ENCODE measurements at places on chromosomes 1 and 21.

GRCh38 chr1:103144681-103145080 is 36.4 kb upstream of the COL11A1 start:
- no peaks in the 10 kb centered on the region for H3K36me3 ChIP-seq
- no peak for DNase-seq
- no peaks in the 10 kb centered on the region for H3K27me3 ChIP-seq
- no peak overlapping the region for H3K27ac ChIP-seq

DNA sequence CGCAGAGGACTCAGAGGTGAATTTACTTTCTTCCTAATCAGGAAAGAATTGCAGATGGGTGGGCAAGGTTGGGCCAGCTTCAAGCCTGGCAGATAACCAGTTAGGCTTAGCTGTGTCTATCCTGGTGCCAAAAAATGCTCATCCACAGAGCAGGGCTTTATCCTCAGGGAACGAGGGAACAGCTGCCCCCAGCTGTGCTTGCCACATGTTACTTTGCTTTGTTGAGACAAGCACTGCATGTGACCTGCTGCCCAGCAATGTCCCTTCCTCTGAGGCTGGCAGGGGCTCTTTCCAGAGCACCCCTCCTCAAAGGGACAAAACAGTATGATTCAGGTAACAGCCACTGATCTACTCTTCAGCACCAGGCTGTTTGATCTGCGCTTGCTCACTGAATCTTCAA is 505.1 kb upstream of the USP24 start:
- H3K4me1 ChIP-seq, result no peaks in the 10 kb centered on the region
- DNase-seq, result no peak
- H3K27ac ChIP-seq, result no peak overlapping the region
- H3K4me3 ChIP-seq, result no peak overlapping the region
- peaks cover 22% of the 10 kb centered on the region for H3K27me3 ChIP-seq

- H3K36me3 ChIP-seq, result no peaks in the 10 kb centered on the region
- no peaks in the 10 kb centered on the region for H3K4me1 ChIP-seq
- H3K27ac ChIP-seq, result no peak overlapping the region
- no peaks in the 10 kb centered on the region for H3K27me3 ChIP-seq
- no peak overlapping the region for H3K4me3 ChIP-seq
Observed at GRCh38 chr1:178684542-178685000, 40.5 kb upstream of the RALGPS2 start.

DNA sequence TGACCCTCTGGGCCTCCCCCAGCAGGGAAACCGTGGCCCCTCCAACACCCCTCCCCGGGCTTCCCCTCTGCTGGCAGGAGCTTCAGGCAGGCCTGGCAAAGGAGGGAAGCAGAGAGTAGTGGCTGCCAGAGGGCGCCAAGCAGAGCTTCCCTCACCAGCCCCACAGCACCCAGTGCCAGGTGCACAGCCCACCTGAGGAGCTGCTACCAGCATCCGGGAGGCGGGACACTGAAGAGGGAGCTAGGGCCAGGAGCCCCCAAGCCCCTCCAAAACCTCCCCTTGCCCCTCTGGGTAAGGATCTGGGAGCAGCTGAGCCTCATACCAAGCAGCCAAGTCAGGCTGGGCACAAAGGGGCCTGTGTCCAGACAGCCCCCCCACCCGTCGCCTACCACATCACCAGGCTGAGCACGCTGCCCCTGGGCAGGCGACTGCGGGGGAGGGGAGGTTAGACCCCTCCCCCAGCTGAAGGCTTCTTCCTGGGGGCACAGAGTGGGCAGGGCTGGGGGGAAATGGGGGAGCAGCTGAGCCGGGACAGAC is 19.6 kb downstream of the CCDC24 start:
- H3K27me3 ChIP-seq, result peaks cover 23% of the 10 kb centered on the region
- DNase-seq, result no peak
- no peak overlapping the region for H3K4me3 ChIP-seq
- H3K36me3 ChIP-seq, result no peaks in the 10 kb centered on the region
- no peaks in the 10 kb centered on the region for H3K4me1 ChIP-seq
- H3K27ac ChIP-seq, result no peak overlapping the region

GRCh38 chr1:21762022-21762404 is 20.9 kb downstream of the USP48 start:
- peaks cover 60% of the 10 kb centered on the region for H3K4me1 ChIP-seq
- H3K27ac ChIP-seq, result no peak overlapping the region
- peaks cover 5% of the 10 kb centered on the region for H3K36me3 ChIP-seq
- no peak for DNase-seq
- H3K27me3 ChIP-seq, result no peaks in the 10 kb centered on the region

DNA sequence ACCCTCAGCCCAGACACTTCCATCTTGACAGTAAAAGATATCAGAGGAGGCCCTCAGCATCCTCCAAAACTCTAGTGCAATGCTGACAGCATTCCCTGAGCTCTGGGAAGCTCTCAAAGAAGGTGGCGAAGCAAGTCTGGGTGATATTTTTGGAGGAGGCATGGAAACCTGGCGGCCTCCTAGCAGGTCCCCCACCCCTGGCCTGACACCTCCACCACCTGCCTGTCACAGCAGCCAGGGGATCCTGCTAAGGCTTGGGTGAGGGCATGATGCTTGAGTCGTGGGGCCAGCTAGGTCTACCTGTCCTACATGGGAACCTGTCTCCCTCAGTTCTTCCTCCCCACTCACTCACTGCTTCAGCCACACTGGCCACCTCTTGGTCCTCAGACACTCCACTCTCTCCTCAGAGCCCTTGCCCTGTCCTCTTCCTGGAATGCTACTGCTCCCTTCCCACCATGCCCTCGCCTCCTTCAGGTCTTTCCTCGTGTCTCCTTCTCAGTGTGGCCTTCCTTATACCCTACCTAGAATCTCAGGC is 8.5 kb downstream of the DHRS3 start:
- H3K36me3 ChIP-seq, result peaks cover 9% of the 10 kb centered on the region
- no peak overlapping the region for H3K4me3 ChIP-seq
- H3K4me1 ChIP-seq, result peaks cover 60% of the 10 kb centered on the region
- peak overlapping the region; percentile 73 for H3K27ac ChIP-seq
- no peaks in the 10 kb centered on the region for H3K27me3 ChIP-seq
- DNase-seq, result no peak

GRCh38 chr1:43073490-43074230 is 98.4 kb downstream of the EBNA1BP2 start:
- no peak overlapping the region for H3K27ac ChIP-seq
- no peaks in the 10 kb centered on the region for H3K27me3 ChIP-seq
- peaks cover 5% of the 10 kb centered on the region for H3K4me1 ChIP-seq
- H3K36me3 ChIP-seq, result peaks cover 2% of the 10 kb centered on the region

- no peak for DNase-seq
- peak overlapping the region; percentile 83 for H3K4me3 ChIP-seq
- H3K27ac ChIP-seq, result no peak overlapping the region
- peaks cover 9% of the 10 kb centered on the region for H3K36me3 ChIP-seq
Observed at GRCh38 chr1:1274299-1274930, 761 bp upstream of the UBE2J2 start.

GRCh38 chr21:45029298-45029947 is 45.0 kb upstream of the ADARB1 start:
- no peak overlapping the region for H3K4me3 ChIP-seq
- no peaks in the 10 kb centered on the region for H3K36me3 ChIP-seq
- DNase-seq, result no peak
- H3K27ac ChIP-seq, result no peak overlapping the region
- peaks cover 43% of the 10 kb centered on the region for H3K27me3 ChIP-seq

GRCh38 chr1:200873671-200874397 is 1.1 kb downstream of the GPR25 start:
- H3K36me3 ChIP-seq, result peaks cover 2% of the 10 kb centered on the region
- peaks cover 27% of the 10 kb centered on the region for H3K27me3 ChIP-seq
- no peak for DNase-seq
- H3K27ac ChIP-seq, result no peak overlapping the region

DNA sequence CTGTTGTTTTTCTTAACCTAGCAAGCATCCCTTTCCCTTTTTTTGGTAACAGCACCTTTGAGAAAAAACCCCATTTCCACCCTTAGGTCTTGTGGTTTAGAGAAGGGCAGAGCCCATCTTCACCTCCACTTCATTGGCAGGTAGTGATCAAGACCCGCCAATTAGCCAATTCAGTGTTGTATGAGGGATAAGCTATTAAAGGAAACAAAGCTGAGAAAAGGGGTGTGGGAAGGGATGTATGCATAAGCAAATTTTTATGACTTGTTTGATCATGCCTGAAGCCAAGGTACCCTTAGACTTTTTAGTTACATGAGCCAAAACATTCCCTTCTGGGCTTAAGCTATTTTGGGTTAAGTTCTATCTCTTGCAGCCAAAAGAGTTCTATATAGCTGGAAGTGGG is 3.6 kb upstream of the ZNF697 start:
- no peak overlapping the region for H3K27ac ChIP-seq
- no peak for DNase-seq
- H3K36me3 ChIP-seq, result no peaks in the 10 kb centered on the region

GRCh38 chr1:76293831-76294230 is 219.3 kb downstream of the ST6GALNAC3 start:
- H3K4me1 ChIP-seq, result peaks cover 50% of the 10 kb centered on the region
- H3K27me3 ChIP-seq, result no peaks in the 10 kb centered on the region
- no peak for DNase-seq
- H3K4me3 ChIP-seq, result peak overlapping the region; percentile 13
- peak overlapping the region; percentile 17 for H3K27ac ChIP-seq
- H3K36me3 ChIP-seq, result no peaks in the 10 kb centered on the region

GRCh38 chr1:236748268-236748870 is 46.7 kb upstream of the MTR start:
- peaks cover 66% of the 10 kb centered on the region for H3K27me3 ChIP-seq
- no peak for DNase-seq
- H3K4me1 ChIP-seq, result no peaks in the 10 kb centered on the region
- peaks cover 1% of the 10 kb centered on the region for H3K36me3 ChIP-seq

- no peaks in the 10 kb centered on the region for H3K27me3 ChIP-seq
- peaks cover 1% of the 10 kb centered on the region for H3K36me3 ChIP-seq
- DNase-seq, result no peak
- H3K27ac ChIP-seq, result no peak overlapping the region
- peaks cover 4% of the 10 kb centered on the region for H3K4me1 ChIP-seq
Observed at GRCh38 chr1:53549287-53549686, 90.1 kb downstream of the DMRTB1 start.

GRCh38 chr1:175130649-175131045 is 61.9 kb downstream of the KIAA0040 start:
- DNase-seq, result no peak
- no peak overlapping the region for H3K4me3 ChIP-seq
- no peak overlapping the region for H3K27ac ChIP-seq
- H3K27me3 ChIP-seq, result peaks cover 28% of the 10 kb centered on the region

GRCh38 chr1:12475101-12475500 is 142.9 kb downstream of the DHRS3 start:
- H3K36me3 ChIP-seq, result peaks cover 7% of the 10 kb centered on the region
- H3K27me3 ChIP-seq, result no peaks in the 10 kb centered on the region
- no peak overlapping the region for H3K27ac ChIP-seq
- peaks cover 78% of the 10 kb centered on the region for H3K4me1 ChIP-seq
- H3K4me3 ChIP-seq, result no peak overlapping the region
- DNase-seq, result no peak

DNA sequence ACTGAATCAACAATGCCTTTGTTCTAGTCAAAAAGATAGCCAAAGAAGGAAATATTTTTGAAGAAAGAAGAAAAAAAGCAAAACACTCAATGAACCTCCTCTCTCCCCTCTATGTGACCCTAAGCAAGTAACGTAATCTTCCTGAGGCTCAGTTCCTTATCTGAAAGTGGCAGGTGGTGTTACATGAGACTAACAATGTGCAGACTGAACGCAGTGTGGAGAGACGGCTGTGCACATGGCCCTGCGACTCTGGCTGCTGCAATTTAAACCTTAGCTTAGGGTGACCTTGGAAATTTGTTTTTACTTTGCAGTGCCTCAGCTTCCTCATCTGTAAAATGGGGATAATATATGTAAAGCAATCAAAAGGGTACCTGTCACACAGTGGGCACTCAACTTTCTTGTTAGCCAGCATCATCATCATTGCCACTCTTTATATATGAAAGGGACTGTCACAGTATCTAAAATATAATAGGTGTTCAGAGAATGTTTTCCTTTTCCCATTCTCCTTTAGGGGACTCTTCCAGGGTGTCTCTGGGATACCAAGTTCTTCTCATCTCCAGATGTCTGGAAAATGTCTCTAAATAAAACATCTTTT is 100.1 kb upstream of the JUN start:
- no peaks in the 10 kb centered on the region for H3K36me3 ChIP-seq
- H3K4me3 ChIP-seq, result no peak overlapping the region
- no peak for DNase-seq
- H3K27ac ChIP-seq, result no peak overlapping the region

DNA sequence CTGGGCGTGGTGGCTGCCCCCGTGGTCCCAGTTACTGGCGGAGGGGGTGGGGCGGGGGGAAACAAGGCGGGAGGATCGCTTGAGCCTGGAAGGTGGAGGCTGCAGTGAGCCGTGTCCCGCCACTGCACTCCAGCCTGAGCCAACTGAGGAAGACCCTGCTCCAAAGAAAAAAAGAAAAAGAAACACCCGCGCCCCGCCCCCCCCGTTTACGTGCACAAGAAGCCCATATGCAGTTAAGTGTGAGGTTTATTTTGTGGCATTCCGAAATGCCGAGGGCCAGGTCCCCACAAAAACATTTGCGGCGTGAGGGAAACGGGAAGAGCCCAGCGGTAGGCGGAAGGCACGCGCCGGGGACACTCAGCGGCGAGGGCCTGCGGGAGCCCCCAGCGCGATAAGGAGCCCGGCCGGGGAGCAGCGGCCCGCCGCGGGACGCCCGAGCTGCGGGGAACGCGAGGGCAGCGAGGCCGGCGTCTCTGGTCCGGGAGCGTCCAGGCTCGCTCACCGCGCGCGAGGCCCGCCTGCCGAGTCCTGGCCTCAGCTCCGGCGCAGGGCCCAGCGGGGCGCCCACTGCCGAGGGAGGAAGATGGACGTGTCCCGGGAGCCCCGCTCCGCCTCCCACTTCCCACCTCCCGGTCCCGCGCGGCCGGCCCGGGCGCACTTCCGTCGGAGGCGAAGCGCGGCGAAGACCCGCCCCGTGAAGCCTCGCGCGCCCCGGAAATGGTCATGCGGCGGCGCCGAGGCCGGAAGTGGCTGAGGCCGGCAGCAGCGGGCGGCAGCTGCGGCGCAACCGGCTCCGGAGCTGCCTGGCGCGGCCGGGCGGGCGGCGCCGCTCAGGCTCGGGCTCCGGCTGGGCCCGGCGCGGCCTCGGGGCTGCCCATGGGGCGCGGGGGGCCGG is at the start of gene TRAPPC10:
TRAPPC10 (plus strand) TSS at position 731 of the 895 bp plus-strand sequence. CDS start 185 bp downstream, outside the sequence.
- no peaks in the 10 kb centered on the region for H3K27me3 ChIP-seq
- DNase-seq, result peak; percentile 52
- H3K27ac ChIP-seq, result peak within 1 kb of the TSS; percentile 92
- H3K36me3 ChIP-seq, result peaks cover 16% of the 10 kb centered on the region
- peaks cover 53% of the 10 kb centered on the region for H3K4me1 ChIP-seq
- peak within 1 kb of the TSS; percentile 94 for H3K4me3 ChIP-seq

DNA sequence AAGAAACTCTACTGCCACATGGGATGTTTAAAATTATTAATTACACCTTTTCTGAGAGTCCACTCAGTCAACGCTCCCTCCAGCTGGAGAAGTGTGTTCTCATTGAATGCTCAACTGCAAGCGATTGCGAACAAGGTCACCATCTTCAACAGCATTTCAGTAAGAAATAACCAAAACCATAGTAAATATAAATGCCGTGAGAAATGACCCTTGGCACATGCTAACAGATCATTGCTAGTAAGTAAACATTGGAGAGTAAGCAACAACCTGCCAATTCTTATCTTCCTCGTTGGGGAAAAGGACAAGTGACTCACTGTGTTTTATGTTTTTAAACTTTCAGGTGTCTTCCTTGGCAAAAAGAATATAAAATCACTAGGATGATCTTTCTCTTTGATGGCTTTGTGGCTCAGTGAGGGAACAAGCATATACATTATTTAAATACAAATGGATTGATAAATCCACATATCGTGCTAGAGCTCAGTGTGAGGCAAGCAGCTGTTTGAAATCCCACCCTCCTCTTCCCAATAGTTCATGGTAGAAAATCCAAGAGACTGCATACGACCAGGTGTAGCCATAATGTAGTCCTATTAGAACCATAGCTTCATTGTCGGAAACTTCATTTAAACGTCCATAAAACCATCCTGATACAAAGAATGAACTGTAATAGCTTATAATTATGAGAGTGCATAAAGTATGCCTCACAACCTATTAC is 214.6 kb downstream of the GRIK1 start:
- H3K4me1 ChIP-seq, result no peaks in the 10 kb centered on the region
- H3K4me3 ChIP-seq, result no peak overlapping the region
- H3K27me3 ChIP-seq, result no peaks in the 10 kb centered on the region

Data from central memory CD8-positive, alpha-beta T cell (primary cell).